ENCODE measurements at places on chromosomes 5 and 9. TPM values are rescaled to one million over a fixed set of nuclear protein-coding genes. Genes with fewer than 3 reads are reported as not detected.

COL23A1 gene
- total RNA-seq, result not detected

N4BP3 gene
- 1.1 TPM for total RNA-seq

IL3 gene
- total RNA-seq, result not detected

SURF2 gene
- total RNA-seq, result 28.6 TPM

OMD gene
- not detected for total RNA-seq

PCDHGA11 gene
- 0.22 TPM for total RNA-seq

TMEM250 gene
- 75.3 TPM for total RNA-seq

SEMA4D gene
- 58.3 TPM for total RNA-seq

CDKN2AIPNL gene
- 35.3 TPM for total RNA-seq

SV2C gene
- not detected for total RNA-seq

TICAM2 gene
- 1.8 TPM for total RNA-seq

RNF180 gene
- not detected for total RNA-seq

ALDH1A1 gene
- 3.7 TPM for total RNA-seq

SURF6 gene
- total RNA-seq, result 21.2 TPM

BAAT gene
- not detected for total RNA-seq

PDGFRB gene
- total RNA-seq, result not detected

PCDHGB3 gene
- total RNA-seq, result not detected

AHRR gene
- total RNA-seq, result 13.6 TPM

MZB1 gene
- 0.50 TPM for total RNA-seq

SLC46A2 gene
- not detected for total RNA-seq

DMGDH gene
- 8.1 TPM for total RNA-seq

EIF4EBP3 gene
- 4.8 TPM for total RNA-seq

RNF183 gene
- total RNA-seq, result 0.92 TPM

BTNL8 gene
- not detected for total RNA-seq

PPP2R2B gene
- not detected for total RNA-seq

PCDHA12 gene
- total RNA-seq, result not detected

SLC45A2 gene
- 0.33 TPM for total RNA-seq

SLC34A1 gene
- not detected for total RNA-seq

OTULINL gene
- total RNA-seq, result 4.1 TPM

FAXDC2 gene
- total RNA-seq, result 0.73 TPM

SH3PXD2B gene
- total RNA-seq, result 26.1 TPM

GDNF gene
- 0.38 TPM for total RNA-seq

ARAP3 gene
- 28.0 TPM for total RNA-seq

SLCO6A1 gene
- total RNA-seq, result not detected

ZNF608 gene
- total RNA-seq, result 2.8 TPM

TRPM3 gene
- total RNA-seq, result 0.26 TPM

ARL14EPL gene
- total RNA-seq, result 0.37 TPM

LECT2 gene
- total RNA-seq, result not detected

INSL6 gene
- not detected for total RNA-seq

CACNA1B gene
- total RNA-seq, result not detected

TXNDC8 gene
- total RNA-seq, result not detected

PLAC8L1 gene
- not detected for total RNA-seq

TNC gene
- 1.9 TPM for total RNA-seq

PCA3 gene
- not detected for total RNA-seq

IL33 gene
- total RNA-seq, result not detected

SLC22A4 gene
- total RNA-seq, result 4.2 TPM

NR5A1 gene
- total RNA-seq, result 0.13 TPM

HAVCR2 gene
- 0.25 TPM for total RNA-seq

FGF10 gene
- not detected for total RNA-seq

ELOVL7 gene
- total RNA-seq, result 24.3 TPM

FBXL7 gene
- total RNA-seq, result not detected

ANKRD55 gene
- total RNA-seq, result not detected

AFAP1L1 gene
- 9.6 TPM for total RNA-seq

AJM1 gene
- 5.9 TPM for total RNA-seq

All from PC-9 (cell line).